ENCODE measurements at places on chromosomes 12 and 14.

DNA sequence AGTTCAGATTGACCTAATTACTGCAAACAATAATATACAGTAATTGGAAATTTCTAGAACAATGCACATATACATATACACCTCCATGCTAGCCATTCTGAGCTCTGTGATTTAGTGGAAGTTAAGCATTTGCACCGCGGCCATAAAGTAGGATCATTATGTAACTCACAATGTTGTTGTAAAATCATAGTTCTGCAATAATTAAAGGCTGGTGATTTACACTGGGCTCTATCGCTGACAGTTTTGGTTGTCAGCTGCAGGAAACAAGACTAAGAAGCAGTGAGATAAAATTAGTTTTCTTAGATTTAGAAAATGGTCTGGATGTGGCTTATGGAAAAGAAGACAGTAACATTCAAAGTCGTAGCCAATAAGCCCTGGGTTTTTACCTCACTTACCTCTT lies 776.3 kb downstream of the TMEM121 start:
- DNase-seq = no peak

- no peak for DNase-seq
Observed at GRCh38 chr14:103880348-103881267, 33.2 kb upstream of the PPP1R13B start.

DNA sequence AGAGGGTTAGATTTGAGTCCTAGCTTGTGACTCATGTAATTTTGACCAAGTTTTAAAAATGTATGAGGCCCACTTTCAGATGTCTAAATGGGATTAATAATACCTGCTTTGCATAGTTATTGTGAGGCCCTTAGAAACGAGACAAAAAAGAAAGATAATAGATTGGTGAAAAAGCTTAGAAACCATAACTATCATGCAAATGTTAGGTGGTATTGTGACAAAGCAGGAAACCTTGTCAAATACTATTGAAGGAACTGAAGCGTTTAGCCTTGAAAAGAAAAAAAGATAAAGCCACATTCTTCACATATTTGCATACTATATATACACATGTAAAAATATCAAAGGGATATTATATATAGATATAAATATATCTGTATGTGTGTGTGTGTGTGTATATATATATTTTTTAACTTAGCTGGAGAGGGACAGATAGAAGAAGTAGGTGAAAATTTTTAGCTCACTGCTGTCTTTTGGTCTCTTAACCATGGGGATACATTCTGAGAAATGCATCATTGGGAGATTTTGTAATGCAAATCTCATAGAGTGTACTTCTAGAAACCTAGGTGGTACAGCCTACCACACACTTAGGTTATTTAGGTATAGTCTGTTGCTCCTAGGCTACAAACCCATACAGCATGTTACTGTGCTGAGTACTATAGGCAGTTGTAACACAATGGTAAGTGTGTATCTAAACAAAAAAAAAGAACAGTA lies 270.3 kb downstream of the CCDC91 start:
- no peak for DNase-seq

- DNase-seq = no peak
Observed at GRCh38 chr12:59699421-59700152, 103.8 kb downstream of the SLC16A7 start.

- no peak for DNase-seq
Observed at GRCh38 chr12:114339626-114340025, 66.3 kb downstream of the TBX5 start.

GRCh38 chr14:68685419-68686204 lies 107.3 kb downstream of the ZFP36L1 start:
- DNase-seq = no peak

DNA sequence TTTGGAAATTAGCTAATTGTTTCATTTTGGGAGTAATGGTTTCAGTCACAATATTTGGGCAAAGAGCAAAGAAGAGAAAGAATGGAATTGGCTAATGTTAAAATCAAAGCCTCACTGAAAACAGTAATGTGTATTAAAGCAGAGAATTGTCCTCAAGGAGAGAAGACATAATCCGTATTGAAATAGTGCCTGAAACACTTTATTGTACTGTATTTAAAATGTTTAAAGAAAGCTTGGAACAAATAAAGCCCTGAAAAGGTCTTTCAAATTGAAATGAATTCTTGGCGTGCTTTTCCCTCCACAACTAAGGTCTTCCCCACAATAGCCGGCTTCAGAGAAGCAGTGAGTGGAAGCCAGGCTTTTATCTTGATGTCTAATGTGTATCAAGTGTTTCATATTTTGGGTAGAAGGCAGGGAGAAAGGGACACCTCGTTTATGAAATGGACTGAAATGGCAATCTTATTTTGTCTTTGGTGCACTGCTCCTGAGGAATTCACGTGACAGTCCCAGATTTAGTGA lies 212.9 kb upstream of the CRY1 start:
- DNase-seq = no peak

- no peak for DNase-seq
Observed at GRCh38 chr12:118357257-118358007, 15.3 kb downstream of the TAOK3 start.

DNA sequence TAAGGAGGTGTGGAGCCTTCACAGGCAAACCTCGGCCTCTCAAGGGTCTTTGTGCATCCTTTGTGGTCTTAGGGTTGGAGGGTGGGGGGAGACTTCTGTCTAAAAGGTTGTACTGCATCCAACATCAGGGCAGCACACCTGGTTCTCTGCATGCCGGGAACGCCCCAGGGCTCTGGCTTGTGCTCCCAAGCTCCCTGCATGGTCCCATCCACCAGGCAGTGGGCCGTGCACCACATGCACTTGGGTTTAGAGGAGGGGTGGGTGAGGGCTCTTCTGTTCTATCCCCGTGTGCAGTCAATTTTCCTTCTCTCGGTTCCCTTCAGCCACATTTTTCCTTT lies 86.1 kb downstream of the CPSF2 start:
- DNase-seq = no peak

DNA sequence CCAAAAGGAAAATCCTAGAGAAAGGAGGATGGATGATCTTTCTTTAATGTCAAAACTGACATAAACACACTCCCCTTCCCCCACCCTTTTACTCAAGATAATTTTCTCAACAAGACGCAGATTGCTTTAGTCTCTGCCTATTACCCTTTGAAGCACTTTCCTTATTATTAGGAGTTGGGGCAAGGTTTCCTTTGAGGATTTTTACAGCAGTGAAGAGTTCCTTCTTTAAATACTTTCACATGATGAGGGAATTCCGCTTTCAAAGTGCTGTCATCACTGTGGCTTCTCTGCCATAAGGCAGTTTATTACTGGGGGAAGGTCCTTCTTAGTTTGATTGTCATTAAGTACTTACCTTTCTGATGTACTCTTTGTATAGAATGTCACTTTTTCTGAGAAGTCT lies 172.1 kb downstream of the MSRB3 start:
- DNase-seq = no peak

- no peak for DNase-seq
Observed at GRCh38 chr12:65300679-65301349, 22.3 kb downstream of the MSRB3 start.

- no peak for DNase-seq
Observed at GRCh38 chr12:68839183-68840147, 31.5 kb downstream of the MDM2 start.

- no peak for DNase-seq
Observed at GRCh38 chr12:97168804-97169203, 261.7 kb downstream of the NEDD1 start.

DNA sequence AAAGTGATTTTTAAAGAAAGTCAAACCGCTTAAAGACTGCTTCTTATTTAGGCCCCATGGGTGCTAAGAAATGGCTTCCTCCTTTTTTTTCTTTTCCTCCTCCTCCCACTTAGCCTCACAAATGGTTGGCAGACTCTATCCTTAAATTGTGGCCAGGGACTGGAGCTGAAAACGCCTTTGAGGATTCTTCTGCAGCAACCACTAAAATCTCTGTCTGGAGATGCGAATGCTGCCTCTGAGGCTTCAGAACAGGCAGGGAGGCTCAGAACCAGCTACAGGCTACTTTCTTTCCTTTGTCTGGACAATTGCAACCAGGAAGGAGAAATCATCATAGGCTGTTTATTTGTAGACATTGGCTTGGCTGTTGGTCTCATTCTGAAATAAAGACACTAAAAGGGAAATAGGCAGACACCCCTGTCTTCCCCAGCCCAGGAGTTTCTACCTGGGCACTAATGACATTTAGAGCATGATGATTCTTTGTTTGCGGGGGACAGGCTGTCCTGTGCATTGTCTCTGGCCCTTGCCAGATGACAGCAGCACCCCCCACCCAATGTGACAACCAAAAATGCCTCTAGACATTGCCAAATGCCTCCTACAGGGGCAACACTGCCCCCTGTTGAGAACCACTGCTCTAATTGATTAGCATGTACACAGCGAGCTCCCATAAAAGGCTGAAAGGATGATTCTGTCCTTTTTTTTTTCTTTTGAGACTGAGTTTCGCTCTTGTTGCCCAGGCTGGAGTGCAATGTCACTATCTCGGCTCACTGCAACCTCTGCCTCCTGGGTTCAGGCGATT lies 50.3 kb downstream of the MAP1LC3B2 start:
- DNase-seq = no peak

GRCh38 chr12:108587826-108588225 lies 10.1 kb downstream of the TMEM119 start:
- no peak for DNase-seq

DNA sequence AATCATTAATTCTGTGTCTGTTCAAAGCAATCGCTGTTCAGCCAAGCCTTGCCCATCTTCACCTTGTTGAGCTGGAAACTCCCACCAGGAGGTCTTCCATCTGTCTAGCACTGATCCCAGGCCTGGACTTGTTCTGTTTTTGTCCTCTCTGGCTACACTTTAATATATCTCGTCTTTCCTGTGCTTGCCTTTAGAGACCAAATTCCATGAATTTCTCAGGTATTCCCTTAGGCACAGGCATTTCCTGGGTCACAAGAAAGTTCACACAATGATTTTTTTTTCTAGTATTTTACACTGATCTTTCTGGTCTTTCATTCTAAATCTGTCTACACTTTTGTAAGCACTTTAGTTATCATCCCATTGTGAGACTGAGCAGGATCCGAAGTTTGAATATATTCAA lies 116.4 kb upstream of the CCND2 start:
- no peak for DNase-seq

GRCh38 chr14:83885837-83886293 lies 1644.1 kb upstream of the FLRT2 start:
- DNase-seq = no peak

DNA sequence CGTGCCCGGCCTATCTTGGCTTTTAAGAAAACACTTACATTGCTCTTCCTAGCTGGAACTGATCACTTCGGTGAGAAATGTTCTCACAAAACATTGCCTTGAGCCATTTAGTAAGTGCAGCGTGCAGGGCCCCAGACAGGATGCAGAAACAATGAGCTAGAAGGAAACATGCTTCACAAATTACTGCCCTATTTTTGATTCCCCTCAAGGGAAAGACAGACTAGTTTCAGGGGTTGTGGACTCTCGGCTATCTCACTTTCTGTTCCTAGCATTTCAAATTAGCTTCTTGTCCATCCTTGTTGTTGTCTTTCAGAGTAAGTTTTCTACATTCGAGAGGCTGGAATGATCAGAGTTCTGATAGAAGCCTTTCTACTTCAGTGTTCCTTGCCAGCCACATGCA lies 21.6 kb downstream of the TGFB3 start:
- no peak for DNase-seq

DNA sequence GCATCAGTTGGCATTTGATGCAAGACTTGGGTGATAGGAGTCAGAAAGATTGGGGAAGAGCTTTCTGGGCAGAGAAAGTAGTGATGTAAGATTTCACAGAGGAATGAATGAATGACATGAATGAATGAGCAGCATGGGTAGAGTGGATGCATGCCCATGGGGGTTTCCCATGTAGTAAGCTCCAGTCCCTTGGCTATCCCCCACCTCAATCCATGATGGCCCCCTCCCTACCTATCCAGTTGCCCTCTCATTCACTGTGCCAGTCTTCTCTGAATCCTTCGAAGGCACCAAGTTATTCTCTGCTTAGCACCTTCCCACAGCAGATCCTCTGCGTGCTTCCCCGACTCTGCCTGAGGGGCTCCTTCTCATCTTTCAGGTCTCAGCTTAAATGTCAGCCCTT lies 32.0 kb downstream of the ERH start:
- no peak for DNase-seq

GRCh38 chr12:111203446-111203845 lies 165.4 kb downstream of the PHETA1 start:
- DNase-seq = no peak

Data from amniotic stem cell (primary cell).